ENCODE measurements at places on chromosomes 5 and 9.

GRCh38 chr9:34413231-34413852 is 36.6 kb upstream of the MYORG start:
- no peak for DNase-seq

DNA sequence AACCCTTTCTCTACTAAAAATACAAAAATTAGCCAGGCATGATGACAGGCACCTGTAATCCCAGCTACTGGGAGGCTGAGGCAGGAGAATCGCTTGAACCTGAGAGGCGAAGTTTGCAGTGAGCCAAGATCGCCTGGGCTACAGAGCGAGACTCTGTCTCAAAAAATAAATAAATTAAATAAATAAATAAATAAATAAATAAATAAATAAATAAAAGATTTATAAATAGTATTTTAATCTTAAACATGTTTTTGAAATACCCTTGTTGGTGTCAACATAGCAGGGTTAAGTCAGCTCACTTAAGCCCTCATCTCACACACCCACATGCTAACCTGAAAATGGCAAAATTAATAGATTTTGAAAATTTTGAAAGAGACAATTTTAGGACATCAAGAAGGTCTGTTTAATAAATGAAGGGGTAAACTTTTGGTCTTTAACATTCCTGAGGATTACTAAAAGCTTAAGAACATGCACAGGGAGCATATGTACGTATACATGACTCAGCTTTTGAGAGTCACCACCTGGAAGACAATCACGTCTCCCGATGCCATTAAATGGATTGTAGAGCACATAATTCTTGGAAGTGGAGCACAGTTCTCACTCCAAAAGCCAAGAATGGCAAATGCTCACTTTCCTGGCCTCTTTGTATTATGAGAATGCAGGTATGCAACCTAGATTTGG is 202.5 kb downstream of the GDNF start:
- no peak for DNase-seq

- DNase-seq, result no peak
These were observed 42.8 kb downstream of the PPP1R2B start for GRCh38 chr5:156892864-156893263.

GRCh38 chr9:115350548-115350947 is 232.6 kb upstream of the TNC start:
- DNase-seq, result no peak

- DNase-seq, result no peak
These were observed 84.1 kb downstream of the SLIT3 start for GRCh38 chr5:169216866-169217265.
